ENCODE measurements at places on chromosomes 12 and 14. TPM values are rescaled to one million over a fixed set of nuclear protein-coding genes. Genes with fewer than 3 reads are reported as not detected.
A peak's percentile ranks its signal among the peaks of the same experiment; 100 is the strongest.

GRCh38 chr14:63940387-63940786 is 87.6 kb downstream of the SYNE2 start:
- ATAC-seq: no peak

DNA sequence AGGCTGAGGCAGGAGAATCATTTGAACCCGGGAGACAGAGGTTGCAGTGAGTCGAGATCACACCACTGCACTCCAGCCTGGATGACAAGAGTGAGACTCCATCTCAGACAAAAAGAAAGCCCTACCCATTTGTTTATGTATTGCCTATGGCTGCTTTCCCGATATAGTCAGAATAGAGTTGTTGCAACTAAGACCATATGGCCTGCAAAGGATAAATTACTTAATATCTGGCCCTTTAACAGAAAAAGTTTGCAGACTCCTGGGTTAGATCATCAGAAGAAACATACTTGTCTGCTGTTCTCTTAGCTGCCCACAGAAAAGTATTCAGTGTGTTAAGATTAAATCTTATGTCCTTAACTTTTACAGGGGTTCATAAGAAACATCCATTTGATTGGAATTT is 122.4 kb upstream of the VASH1 start:
- ATAC-seq: no peak

TMEM121 gene
- 2.3 TPM for total RNA-seq

CD27 gene
- not detected for total RNA-seq

DNA sequence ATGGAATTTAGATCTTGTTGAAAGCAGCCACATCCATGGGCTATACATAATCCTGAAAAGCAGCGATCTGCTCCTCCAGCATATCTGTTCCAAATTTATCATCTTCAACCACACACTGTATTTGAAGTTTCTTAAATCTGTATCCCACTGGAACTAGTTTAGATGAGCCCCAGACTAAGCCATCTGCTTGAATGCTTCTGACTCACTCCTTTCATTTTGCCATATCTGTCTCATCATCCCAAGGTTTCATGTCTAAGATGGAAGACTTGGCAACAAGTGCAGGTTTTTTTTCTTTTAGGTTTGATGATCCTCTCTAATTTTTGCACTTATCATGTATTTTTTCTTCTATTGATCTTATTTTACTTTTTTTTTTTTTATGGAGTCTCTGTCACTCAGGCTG is 54.4 kb upstream of the TMEM263 start:
- no peak for ATAC-seq

DNA sequence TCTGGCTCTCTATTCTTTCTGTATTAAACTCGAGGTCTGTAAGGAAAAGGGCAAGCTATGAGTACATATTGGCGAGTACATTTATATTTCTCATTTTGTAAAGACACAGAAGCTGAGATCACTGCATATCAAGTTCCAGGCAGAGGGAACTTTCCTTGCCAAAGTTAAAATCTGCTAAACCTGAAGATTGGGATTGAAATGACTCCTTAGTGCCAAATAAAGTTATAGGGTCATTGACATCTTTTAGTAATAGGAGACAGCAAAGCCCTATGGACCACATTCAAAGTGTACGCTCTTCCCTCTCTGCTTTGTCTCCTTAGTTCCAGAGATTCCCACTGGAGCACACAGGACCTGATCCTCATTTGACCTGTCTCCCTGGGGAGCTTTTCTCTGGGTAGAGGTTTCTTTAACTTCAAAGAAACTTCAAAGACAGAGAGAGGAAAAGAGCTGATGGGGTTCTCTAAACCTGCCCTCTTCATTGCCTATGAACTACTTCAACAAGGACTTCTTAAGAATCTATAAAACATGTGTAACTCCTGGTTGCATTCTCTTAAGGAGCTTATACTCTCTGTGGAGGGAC is 42.6 kb upstream of the PTPRR start:
- ATAC-seq: no peak

DNA sequence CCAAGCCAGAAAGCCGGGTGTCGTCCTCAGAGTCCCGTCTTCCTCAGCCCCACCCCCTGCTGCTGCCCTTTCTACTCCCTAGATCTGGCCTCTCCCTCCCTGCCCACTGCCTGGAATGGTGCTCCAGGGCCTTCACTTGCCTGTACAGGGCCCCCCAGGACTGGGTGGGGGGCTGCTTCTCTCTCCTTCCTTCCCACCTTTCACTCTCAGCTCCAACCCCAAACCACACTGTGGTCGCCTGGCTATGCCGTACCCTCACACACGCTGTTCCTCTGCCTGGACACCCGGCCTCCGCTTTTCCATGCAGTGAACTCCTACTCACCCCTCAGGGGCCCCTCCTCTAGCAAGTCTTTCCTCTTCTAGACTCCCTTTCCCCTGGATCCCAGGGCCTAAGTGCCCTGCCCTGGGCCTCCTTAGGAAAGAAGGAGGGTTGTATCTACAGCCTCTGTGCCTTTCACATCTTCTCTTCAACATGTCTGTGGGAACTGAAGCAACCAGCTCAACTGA is 25.5 kb upstream of the DIO3 start:
- no peak for ATAC-seq

DNA sequence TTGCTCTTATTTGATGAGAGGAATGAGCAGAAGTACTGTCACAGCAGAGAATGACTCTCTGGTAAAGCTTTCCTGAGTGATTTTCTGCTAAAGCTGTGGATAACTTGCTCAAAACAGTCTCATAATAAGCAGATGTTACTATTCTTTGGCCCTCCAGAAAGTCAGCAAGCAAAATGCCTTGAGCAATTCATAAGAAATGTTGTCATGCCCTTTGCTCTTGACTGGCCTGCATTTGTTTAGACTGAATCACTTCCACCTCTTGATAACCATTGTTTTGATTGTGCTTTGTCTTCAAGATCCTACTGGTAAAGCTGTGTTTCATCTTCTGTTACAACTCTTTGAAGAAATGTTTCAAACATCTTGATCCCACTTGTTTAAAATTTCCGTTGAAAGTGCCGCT is 457.9 kb upstream of the FOXG1 start:
- no peak for ATAC-seq

- ATAC-seq: no peak
Observed at GRCh38 chr12:77608271-77608824, 222.3 kb upstream of the NAV3 start.

DNA sequence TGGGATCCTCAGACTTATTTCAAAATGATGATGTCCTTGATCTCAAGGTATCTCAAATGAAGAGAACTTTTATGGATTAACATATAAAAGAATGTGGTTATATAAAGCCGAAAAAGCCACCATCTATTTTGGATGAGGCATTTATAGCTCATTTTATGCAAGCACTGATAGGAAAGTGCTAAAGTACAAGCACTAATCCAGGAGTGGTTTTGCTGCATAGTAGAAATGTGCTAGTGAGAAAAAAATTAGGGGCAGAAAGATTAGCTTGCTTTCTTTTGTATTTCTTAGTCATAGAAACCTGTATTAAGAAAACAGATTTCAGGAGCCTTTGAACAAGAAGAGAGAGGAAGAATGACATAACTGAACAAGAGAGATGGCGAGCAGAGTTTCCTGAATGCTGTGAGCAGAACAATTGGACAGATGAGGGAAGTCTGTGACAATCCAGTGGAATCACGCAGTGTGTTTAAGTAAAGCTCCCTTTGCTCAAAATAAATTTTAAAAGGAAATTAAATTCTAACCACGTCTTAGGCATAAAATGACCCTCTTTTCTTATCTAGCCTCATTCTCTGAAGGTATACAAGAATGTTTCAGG is 238.2 kb upstream of the NOVA1 start:
- no peak for ATAC-seq

GRCh38 chr14:22489244-22489545 is 99.8 kb downstream of the DAD1 start:
- ATAC-seq: no peak

DNA sequence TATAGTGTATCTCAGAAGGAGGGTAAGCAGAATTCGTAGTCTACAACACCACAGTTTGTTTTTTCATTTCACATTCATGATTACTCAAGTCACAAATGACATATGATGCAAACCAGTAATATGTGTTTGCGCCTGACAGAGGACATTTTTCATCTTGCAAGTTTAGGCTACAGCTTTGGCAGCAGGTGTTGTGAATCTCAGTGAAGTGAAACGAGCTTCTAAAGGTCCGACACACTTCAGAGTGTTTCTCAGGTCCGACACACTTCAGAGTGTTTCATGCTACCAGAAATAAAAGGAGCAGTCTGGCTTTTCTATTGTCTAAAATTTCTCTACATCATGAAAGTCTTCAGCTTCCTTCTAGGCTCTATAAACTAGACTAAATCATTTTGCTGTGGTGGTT is 22.7 kb downstream of the CLEC14A start:
- no peak for ATAC-seq

DNA sequence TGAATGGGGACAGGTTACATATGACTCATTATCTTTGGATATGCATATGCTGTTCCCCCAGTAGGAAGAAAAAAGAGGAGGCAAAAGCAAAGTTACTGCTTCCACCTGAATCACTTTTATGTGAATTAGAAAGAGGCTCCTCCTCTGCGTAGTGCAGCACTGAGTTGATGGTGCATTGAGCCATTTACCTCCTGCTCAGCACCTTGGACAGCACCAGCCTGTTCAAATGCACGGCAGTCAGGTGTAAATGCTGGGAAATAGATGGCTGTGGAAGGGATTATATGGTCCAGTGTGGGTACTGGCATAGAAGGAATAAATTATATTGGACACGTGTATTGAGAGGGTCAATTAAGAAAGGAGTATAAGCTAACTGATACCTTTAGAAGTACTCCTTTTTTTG is 541.9 kb upstream of the SEL1L start:
- ATAC-seq: peak; percentile 50

NOXRED1 gene
- total RNA-seq: 0.43 TPM

GRCh38 chr12:130398100-130398848 is 60.6 kb downstream of the PIWIL1 start:
- ATAC-seq: no peak

DNA sequence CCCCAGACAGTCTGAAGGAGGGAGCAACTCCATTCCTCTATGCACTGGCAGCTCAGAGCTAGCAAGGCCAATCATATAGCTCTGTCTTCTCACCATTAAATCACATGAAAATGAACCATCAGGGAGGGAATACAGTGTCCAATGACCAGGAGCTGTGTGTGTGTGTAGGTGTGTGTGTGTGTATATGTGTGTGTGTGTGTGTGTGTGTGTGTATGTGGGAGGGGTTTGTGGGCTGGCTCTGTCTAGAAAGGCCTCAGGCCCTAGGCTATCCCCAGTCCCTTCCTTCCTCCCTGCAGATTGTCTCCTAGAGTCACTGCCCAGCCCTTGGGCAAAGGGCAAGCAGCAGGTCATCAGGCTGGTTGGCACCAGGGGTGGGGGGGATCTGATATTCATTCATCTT is 5.7 kb upstream of the SUSD6 start:
- ATAC-seq: peak; percentile 93

SLC25A3 gene
- 518 TPM for total RNA-seq

CLEC9A gene
- total RNA-seq: not detected

DNA sequence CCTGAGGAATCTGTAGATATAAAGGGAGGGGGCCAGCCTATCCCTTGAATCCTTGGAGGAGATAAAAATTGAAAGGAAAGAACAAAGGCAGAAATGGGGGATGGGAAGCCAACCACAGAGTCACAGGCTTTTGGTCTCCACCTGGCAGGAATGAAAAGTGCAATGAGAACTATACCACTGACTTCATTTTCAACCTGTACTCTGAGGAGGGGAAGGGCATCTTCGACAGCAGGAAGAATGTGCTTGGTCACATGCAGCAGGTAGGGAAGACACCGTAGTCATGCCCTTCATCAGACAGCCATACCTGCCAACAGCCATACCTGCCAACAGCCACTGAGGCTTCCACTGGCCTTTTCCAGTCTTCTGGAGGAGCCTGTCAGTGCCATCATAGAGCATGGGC is 13.4 kb downstream of the ASB8 start:
- ATAC-seq: no peak

DNA sequence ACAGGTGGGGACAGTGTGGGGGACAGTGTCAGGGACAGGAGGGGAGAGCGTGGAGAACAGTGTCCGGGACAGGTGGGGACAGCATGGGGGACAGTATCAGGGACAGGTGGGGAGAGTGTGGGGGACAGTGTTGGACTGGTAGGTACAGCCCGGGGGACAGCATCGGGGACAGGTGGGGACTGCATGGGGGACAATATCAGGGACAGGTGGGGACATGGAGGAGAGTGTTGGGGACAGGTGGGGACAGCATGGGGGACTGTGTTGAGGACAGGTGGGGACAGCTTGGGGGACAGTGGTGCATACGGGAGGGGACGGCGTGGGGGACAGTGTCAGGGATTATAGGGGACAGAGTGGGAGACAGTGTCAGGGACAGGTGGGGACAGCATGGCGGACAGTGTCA is 212.3 kb downstream of the TMEM121 start:
- ATAC-seq: no peak

DNA sequence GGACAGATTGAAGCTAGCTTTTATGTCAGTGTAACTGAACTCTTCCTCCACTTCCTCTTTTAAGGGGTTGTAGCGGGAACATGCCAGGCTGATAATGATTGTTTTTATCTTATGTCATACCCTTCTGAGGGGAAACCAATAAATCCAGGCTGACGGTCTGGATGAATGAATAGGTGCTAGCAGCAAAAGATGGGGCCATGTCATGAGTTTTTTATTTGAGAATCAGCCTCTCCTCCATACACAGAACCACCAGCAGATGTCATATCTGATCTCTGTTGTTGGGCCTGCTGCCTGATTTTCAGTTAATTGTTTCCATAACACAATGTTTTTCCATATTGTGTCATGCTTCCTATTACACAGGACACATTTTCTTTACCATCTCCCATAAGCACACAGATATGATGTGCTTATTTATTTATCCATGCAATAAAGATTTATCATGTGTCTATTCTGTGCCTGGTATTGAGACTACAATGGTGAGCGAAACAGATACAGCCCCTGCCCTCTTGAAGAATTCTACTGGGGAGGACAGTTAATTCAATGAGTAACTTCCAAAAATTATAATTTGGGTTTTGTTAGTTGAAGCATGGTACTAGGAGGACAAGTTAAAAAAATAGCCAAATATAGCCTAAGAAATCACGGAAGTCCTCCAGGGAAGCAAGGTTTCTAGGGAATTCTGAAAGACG is 33.6 kb upstream of the CRY1 start:
- ATAC-seq: peak; percentile 20

- ATAC-seq: no peak
Observed at GRCh38 chr14:74299061-74299545, 3.6 kb downstream of the ABCD4 start.

- no peak for ATAC-seq
Observed at GRCh38 chr12:93939641-93940325, 208.6 kb upstream of the PLXNC1 start.

Data from motor neuron (in vitro differentiated cells).